Endodermal cell (in vitro differentiated cells): ENCODE measurements at places on chromosomes 6 and 20. TPM values are rescaled to one million over a fixed set of nuclear protein-coding genes. Genes with fewer than 3 reads are reported as not detected.
A peak's percentile ranks its signal among the peaks of the same experiment; 100 is the strongest.

Gene SCRT2
- not detected in 2 replicates for total RNA-seq

Gene GPX5
- not detected in 3 replicates for total RNA-seq

GRCh38 chr6:162493917-162494316 is 233.6 kb downstream of the PRKN start:
- no peak for DNase-seq

GRCh38 chr6:72218125-72218524 is 331.8 kb downstream of the RIMS1 start:
- peak; percentile 91 for DNase-seq

GRCh38 chr6:127907960-127908640 is 7.2 kb upstream of the THEMIS start:
- no peak for DNase-seq

Gene BPIFA1
- total RNA-seq, result 1.4 and 2.3 TPM in 2 replicates
